Endothelial cell of umbilical vein (primary cell): ENCODE measurements at places on chromosomes 12 and 14. TPM values are rescaled to one million over a fixed set of nuclear protein-coding genes. Genes with fewer than 3 reads are reported as not detected.
A peak's percentile ranks its signal among the peaks of the same experiment; 100 is the strongest.

Gene PTPRO
- total RNA-seq, result not detected in 2 replicates

Gene THTPA
- 9.8 and 12.5 TPM in 2 replicates for total RNA-seq

DNA sequence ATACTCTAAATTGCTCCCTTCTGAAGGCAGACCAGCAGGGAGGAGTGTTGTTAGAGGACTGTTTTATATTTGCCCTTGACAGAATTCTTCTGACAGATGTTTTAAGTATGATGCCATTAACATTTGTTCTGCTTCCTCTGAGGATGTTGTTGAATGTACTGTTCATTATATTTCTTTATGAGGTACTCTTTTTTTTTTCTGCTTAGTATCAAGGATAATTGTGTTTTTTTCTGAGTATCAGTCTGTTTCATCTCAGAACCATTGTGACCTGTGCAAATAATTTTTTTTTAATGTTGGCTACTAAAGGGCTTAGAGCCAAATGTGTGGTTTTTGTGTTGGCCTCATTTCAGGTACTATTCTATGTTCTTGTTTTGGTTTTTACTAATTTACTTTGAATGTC, 10.6 kb downstream of the METAP2 start:
- peak; percentile 37 for DNase-seq
- H3K4me3 ChIP-seq, result no peak overlapping the region
- no peak overlapping the region for H3K27ac ChIP-seq
- H3K27me3 ChIP-seq, result no peaks in the 10 kb centered on the region
- peaks cover 3% of the 10 kb centered on the region for H3K36me3 ChIP-seq
- H3K4me1 ChIP-seq, result peaks cover 17% of the 10 kb centered on the region

GRCh38 chr12:31584782-31585181, 6.2 kb downstream of the DENND5B start:
- no peak overlapping the region for H3K4me3 ChIP-seq
- peaks cover 19% of the 10 kb centered on the region for H3K4me1 ChIP-seq
- H3K36me3 ChIP-seq, result no peaks in the 10 kb centered on the region
- no peak overlapping the region for H3K27ac ChIP-seq
- DNase-seq, result no peak
- H3K27me3 ChIP-seq, result no peaks in the 10 kb centered on the region

DNA sequence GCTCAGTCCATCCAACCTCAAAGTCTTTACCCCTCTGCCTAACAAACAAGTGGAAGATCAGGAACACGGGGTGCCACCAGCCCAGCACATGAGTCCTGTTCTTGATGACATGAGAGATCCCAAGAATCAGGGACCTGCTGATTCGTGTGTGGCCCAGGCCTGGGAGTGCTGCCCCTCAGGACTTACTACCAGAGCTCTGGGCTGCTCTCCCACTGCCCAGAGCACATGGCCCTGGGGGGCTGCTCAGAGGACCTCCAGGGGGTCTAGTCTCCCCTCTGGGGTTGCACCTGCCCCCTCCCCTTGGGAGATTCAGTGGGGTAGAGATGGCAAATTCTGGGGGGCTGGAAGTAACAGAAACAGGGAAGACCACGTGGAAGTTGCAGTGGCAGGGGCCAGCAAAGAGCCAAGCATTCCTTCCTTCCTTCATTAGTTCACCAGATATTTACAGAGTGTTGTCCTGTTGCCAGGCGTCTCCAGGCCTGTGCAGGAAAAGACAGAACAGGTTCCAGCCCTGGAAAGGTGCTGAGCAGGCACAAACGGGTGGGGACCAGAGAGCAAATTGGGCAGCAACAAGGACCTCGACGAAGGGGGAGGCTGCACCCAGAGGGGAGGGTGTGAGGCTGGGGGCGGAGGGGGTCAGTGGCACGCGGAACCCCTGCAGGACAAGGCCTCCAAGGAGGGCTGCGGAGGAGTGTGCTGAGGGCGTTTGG, 45.1 kb upstream of the MEG3 start:
- H3K4me3 ChIP-seq, result no peak overlapping the region
- H3K36me3 ChIP-seq, result no peaks in the 10 kb centered on the region
- no peak for DNase-seq
- no peaks in the 10 kb centered on the region for H3K4me1 ChIP-seq
- no peak overlapping the region for H3K27ac ChIP-seq

GRCh38 chr12:41441180-41441579, 253.1 kb downstream of the PDZRN4 start:
- H3K4me1 ChIP-seq, result no peaks in the 10 kb centered on the region
- DNase-seq, result no peak
- no peaks in the 10 kb centered on the region for H3K36me3 ChIP-seq
- H3K27me3 ChIP-seq, result no peaks in the 10 kb centered on the region
- H3K27ac ChIP-seq, result no peak overlapping the region
- no peak overlapping the region for H3K4me3 ChIP-seq

- no peaks in the 10 kb centered on the region for H3K27me3 ChIP-seq
- no peak for DNase-seq
- peak overlapping the region; percentile 49 for H3K27ac ChIP-seq
- H3K4me3 ChIP-seq, result no peak overlapping the region
- peaks cover 13% of the 10 kb centered on the region for H3K4me1 ChIP-seq
- no peaks in the 10 kb centered on the region for H3K36me3 ChIP-seq
Measured at GRCh38 chr12:104588921-104589590, 132.3 kb downstream of the CHST11 start.

DNA sequence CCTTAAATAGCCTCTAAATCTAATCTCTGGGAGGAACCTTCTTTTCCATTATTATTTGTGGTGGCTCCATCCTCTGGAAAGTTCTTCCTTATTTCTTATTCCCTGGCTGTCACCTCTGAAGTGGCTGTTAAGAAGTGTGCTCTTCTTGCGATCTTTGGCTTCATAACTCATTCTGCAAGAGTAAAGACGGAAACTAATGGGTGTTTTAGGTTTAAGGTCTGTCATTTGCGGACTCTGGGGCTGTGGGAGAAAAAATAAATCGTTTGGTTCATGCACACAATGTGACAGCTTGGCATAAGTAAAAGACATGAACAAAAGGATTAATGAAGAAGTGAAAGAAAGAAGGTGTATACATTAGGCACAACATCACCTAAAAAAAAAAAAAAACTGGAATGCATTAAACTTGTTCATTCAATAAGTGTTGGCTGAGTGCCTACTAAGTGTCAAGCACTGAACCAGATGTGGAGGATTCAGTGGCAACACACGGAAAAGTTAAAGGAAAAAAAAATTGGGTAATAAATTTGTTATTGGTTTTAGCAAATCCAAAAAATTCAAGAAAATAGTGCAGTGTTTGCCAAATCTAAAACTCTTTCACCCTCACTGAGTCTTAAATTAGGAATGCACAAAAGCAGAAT, 99.5 kb downstream of the ERGIC2 start:
- no peaks in the 10 kb centered on the region for H3K36me3 ChIP-seq
- H3K27ac ChIP-seq, result no peak overlapping the region
- H3K4me1 ChIP-seq, result peaks cover 8% of the 10 kb centered on the region
- DNase-seq, result no peak

- no peak for DNase-seq
- no peaks in the 10 kb centered on the region for H3K36me3 ChIP-seq
- no peak overlapping the region for H3K4me3 ChIP-seq
- H3K4me1 ChIP-seq, result no peaks in the 10 kb centered on the region
- H3K27me3 ChIP-seq, result no peaks in the 10 kb centered on the region
Measured at GRCh38 chr14:87065366-87065765, 927.6 kb downstream of the GALC start.

- DNase-seq, result peak; percentile 70
- H3K36me3 ChIP-seq, result peaks cover 4% of the 10 kb centered on the region
- H3K4me1 ChIP-seq, result no peaks in the 10 kb centered on the region
- H3K27ac ChIP-seq, result no peak overlapping the region
- H3K4me3 ChIP-seq, result no peak overlapping the region
Measured at GRCh38 chr14:24411443-24412389, 12.9 kb downstream of the NYNRIN start.
